ENCODE measurements at places on chromosomes 13 and 19.

DNA sequence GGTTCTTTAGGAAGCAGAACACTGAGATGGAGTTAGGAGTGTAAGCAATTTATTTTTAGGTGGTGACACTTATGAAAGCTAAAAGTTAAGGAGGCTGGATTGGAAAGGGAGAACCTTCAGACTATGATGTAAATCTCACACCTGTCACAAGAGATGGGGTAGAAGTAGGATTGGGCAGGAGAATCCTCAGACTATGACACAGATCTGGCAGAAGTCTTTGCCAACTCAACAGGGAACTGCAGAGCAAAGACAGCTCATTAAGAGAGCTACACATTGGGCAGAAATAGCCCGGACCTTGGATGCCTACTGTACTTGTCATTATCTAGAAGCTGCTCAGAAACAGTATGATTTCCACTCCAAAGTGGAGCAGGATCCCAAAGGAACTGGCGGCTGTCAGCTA lies 134.4 kb downstream of the DNAJC15 start:
- DNase-seq = no peak

DNA sequence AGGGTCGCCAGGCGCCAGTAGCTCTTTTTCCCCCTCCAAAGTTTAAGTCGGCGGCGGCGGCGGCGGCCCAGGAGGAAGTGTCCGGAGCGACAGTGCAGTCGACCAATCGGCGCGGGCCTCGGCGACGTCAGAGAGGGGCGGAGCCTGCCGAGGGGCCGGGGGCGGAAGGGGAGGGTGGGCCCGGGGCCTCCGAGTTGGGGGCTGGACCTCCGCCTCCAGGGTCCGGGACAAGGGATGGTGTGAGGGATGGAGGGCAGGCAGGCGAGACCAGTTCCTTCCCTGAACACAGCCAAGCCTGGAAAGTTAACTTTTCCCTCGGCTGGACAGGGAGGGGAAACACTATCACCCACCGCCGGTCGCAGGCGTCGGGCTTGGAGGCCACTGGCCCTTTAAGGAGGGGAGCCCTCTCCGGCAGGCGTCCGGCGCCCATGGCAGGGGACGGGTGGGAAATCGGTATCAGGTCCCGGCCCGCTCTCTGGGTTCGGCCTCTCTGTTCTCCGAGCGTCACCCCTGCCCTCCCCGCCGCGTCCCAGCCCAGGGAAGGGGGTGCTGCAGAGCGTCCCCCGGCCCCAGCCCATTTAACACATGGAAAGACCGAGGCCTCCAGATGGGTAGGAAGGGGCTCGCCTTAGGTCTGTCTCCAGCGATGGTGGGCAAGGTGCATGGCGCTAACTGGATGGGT lies at the start of gene PRKD2:
Gene PRKD2, minus strand, starts transcription at position 81 of the 682 bp plus-strand sequence. CDS start 744 bp downstream, outside the sequence.
- peak; percentile 91 for DNase-seq

DNA sequence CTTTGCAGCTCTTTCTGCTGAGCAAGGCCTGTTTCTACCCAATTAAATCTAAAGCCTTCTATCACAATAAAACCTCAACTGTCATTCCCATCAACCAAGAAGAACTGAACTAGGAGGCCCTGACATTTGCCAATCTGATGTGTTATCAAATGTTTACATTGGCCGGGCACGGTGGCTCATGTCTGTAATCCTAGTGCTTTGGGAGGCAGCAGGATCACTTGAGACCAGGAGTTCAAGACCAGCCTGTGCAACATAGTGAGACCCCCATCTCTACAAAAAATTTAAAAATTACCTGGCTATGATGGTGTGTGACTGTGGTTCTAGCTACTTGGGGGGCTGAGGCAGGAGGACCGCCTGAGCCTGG lies 2.8 kb upstream of the FBXO17 start:
- no peak for DNase-seq

DNA sequence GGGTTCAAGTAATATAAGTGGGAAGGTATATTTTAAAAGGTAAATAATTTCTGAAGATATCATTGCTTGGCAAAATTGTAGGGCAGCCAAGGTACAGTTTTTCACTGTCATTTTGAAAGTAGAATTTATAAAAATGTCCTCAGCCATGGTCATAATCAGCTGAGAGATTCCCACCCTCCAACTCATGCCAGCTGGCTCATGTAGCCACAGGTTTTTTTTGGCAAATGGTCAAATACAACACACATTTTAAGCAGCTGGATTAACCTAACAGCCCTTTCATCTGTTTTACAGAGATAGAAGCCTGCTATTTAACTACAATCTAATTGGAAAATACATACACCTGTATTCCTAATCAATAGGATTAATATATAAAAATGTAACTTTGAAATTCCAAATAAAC lies 619.2 kb upstream of the SGCG start:
- DNase-seq = no peak

- no peak for DNase-seq
These were observed 1095.4 kb upstream of the PCDH20 start for GRCh38 chr13:62510906-62511655.

DNA sequence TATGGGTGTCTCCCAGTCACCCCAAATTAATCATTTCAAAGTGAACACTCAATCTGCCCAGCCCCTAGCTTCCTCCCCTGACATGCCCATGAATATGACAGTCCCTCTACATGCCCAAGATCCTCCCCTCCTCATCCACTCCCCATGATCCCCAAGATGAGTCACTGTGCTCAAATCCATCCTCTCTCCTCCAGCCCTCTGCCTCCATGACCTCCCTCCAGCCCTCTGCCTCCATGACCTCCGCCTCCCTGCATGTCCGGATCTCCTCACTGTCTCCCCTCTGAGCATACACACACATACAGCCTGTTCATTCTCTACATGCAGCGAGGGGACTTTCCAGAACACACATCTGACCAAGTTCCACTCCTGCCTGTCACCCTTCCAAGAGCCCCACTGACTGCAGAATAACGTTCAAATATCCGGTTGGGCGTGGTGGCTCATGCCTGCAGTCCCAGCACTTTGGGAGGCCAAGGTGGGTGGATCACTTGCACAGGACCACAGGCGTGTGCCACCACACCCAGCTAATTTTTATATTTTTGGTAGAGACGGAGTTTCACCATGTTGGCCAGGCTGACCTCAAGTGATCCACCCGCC lies 18.4 kb upstream of the FEM1A start:
- DNase-seq = no peak

GRCh38 chr19:1244693-1245451 lies 3.3 kb downstream of the ATP5F1D start:
- DNase-seq = no peak

GRCh38 chr19:4206818-4207484 lies 22.4 kb upstream of the EBI3 start:
- DNase-seq = no peak

GRCh38 chr19:29702963-29703320 lies 12.1 kb downstream of the C19orf12 start:
- no peak for DNase-seq

GRCh38 chr13:78020861-78021260 lies 102.2 kb upstream of the EDNRB start:
- no peak for DNase-seq

GRCh38 chr13:84641491-84641890 lies 759.2 kb upstream of the SLITRK1 start:
- DNase-seq = no peak

DNA sequence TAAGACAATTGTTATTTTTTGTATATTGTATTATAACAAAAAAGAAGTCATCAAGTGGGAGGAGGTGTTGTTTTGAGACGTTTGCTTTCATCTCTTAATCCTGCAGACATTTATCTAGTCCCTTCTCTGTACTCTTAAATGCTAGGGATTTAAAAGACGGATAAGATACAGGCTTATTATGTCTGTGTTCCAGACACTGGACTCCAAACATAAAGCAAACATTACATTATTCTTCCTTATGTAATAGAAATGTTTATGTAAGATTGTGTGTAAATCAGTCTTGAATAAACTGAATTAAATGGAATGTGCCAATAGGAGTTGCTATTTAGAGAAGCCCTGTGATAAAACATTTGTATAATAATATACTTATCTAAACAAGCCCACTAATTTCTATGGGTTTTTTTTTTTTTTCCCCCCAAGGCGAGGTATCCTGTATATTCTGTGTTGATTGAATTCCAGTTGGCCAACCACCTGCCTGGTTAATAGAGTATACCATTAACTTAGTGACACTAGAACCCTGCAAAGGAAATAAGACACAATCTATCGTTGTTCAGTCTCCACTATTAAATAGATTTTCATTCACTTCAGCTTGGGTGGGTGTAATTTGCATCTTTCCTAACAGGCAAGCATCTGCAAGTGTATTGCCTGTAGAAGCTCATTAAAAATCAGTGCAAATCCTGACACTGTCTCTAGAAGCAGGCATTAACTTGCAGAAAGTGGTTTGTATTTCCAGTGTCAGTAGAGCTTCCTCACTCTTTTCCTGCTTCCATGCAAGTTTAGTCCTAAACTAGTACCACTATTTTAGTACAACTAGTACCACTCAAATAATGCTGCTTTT lies 69.0 kb downstream of the LRCH1 start:
- no peak for DNase-seq

- no peak for DNase-seq
These were observed 172.7 kb downstream of the KLF5 start for GRCh38 chr13:73231471-73231870.

GRCh38 chr13:76991432-76991795 lies 467 bp upstream of the CLN5 start:
- DNase-seq = peak; percentile 65

DNA sequence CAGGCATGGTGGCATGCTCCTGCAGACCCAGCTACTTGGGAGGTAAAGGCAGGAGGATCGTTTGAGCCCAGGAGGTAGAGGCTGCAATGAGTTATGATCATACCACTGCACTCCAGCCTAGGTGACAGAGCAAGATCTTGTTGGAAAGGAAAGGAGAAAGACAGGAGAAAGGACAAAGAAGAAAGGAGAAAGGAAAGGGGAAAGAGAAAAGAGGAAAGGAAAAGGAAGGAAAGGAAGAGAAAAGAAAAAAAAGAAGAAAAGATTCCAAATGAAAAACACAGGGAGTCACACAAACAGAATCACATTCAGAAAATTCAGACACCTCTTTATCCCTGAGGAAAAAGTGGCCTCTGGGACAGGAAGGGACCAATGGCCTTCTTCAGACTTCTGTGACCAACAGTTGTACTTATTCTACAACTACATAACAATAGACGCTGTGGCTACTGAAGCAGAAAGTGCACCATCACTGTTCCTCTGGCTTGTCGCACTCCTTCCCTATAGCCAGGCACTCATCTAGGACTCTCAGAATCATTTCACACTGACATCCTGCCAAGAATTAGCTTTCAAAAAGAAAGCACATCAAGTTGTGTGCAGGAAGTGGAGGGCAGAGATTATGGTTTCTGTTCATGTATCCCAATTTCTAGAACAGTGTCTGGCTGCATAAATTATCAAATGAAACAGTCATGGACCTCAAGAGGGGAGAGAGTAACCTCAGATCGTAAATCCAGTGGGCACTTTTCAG lies 5.9 kb downstream of the MTMR6 start:
- no peak for DNase-seq
